ENCODE measurements at places on chromosomes 5 and 9. TPM values are rescaled to one million over a fixed set of nuclear protein-coding genes. Genes with fewer than 3 reads are reported as not detected.

DIAPH1 gene
- total RNA-seq: 218 TPM

GRCh38 chr9:93119953-93120845 is 13.9 kb downstream of the NINJ1 start:
- DNase-seq: peak; percentile 75

- DNase-seq: no peak
Measured at GRCh38 chr5:10420468-10420867, 21.2 kb upstream of the ROPN1L start.

DNA sequence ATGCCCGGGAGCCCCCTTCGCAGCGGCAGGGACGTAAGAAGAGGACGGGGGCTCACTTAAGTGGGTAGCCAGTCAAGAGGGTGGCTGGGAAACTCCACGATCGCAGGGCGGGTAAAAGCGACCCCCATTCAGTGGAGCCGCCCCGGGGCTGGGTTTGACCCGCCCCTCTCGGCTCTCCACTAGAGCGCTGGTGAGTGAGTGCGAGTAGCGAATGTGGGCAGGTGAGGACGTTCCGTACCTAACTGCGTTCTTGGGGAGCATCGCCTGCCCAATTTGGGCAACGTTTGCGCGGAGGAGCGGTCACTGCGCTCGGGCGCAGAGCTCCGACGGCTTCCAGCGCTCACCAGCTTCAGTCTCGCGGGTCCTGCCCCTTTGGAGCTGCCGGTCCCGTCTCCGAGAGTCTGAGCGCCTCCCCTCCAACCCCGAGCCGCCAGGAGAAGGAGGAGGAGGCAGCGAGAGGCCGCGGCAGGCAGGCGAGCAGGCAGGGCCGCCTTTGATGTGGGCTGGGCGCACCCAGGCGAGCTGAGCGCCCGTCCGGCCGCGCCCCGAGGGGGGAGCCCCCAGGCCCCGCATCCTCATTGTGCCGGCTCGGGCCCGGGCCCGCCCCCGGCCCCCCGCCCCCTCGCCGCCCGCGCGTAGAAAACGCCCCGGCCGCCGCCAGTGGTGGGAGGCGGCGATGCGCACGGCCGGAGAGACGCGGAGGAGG is at the start of gene FGF18:
TSS of gene FGF18 (plus strand) at position 666 of the 706 bp plus-strand sequence. CDS start 553 bp downstream, outside the sequence.
- peak; percentile 58 for DNase-seq

DNA sequence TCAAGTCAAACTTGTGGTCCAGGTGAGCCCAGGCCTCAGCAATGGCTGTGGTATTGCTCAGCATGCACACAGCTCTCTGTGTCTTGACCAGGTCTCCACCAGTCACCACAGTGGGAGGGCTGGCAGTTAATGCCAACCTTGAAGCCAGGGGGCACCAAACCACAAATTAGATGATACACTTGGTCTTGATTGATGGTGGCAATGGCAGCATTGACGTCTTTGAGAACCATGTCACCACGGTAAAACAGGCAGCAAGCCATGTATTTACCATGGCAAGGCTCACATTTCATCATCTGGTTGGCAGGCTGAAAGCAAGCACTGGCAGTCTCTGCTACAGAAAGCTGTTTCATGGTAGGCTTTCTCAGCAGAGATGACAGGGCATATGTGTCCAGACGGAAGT is 40.0 kb downstream of the NIM1K start:
- peak; percentile 49 for DNase-seq

DNA sequence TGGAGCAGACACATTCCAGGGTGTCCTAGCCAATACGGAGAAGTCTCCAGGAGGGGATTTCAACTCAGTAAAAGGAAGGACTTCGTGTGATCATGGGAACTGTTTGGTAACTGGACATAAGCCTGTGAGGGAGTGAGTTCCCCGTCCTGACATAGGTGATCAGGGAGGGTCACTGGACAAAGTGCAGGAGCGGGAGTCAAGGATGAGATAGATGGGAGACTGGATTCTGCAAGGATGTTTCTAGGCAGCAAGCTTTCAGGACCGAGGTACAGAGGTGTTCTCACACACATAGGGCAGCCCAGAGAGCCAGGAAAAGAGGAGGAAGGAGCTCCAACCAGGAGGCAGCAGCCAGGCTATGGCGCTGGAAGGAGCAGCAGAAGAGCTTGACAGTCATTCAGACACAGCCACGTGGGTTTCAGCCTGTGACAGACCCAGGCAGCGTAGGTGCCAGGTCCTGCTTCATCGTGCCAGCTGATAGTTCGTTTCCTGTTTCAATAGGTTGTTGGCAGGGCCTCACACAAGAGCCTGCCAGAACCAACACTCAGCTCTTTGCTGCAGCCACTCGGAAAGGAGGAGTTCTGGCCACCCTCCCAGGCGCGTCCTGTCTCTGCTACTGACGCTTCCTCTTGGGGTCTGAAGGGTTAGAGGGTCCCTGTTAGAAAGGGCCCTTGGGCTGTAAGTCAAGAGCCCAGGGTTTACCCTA is 84.1 kb downstream of the AMBP start:
- peak; percentile 46 for DNase-seq

DNA sequence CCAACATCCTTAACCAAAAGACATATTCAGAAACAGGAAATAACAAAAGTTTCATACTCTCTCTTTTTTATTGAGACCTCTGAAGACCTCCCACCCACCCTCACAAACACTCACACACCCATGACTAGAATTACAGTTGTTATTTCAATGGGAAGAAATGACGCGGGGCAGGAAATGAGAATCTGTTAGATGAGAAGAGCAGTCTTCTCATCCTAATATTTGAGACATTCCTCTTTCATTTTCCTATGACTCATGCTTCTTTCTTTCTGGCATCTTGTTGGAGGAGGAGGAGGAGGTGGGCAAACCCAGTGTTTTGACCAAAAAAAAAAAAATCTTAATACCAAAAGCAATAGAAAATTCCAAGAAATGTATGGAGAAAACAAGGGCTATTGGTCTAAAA is 179.5 kb upstream of the TARS1 start:
- DNase-seq: no peak

DNA sequence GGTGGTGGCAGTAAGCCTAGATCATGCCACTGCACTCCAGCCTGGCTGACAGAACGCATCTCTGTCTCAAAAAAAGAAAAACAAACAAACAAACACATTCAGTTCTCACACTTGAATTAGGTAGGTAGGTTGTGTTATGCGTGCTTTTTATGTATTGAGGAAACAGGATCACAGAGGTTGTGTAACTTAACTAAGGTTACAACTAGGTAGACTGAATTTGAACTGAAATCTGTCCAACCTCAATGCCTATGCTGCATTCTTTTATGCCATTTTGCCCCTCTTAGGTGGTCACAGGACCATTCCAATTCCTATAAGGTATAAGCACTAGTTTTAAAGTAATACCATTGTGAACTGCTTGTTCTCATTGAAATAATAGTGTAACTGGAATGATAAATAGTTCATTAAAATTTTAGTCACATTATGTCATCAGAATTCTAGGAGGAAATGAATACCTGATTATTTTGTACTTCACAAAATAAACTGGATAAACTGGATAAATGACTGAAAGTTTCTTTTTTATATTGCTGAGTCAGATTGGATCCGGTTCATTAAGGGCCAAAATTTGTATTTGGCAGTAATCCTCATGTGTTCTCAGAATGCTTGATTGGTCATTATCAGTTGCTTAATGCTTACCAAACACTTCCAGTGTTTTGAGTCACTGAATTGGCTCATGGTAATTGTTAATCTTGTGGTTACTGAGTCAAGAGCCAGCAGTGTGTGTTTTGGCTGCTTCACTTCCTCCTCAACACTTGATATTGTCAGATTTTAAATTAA is 7.1 kb downstream of the UBAP1 start:
- DNase-seq: peak; percentile 42

DNA sequence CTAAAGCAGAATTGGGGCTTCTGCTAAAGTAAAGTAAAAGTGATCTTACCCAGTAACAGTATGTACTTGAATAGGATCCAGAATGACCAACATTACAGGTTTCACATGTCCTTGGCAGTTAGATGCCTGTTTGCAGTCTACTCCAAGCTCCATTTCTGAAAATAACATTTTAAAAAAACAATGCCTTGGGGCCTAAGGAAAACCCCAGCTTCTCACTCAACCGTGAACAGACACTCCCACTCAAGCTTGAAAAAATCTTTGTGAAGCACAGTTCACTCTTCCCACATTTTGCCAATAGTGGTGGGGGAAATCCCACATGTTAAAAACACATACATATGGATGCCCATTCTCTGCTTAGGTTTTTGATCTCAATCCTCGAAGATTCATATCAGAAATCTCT is 304.1 kb downstream of the ARRDC3 start:
- no peak for DNase-seq

GRCh38 chr9:137945581-137945980 is 68.0 kb downstream of the CACNA1B start:
- DNase-seq: no peak

DNA sequence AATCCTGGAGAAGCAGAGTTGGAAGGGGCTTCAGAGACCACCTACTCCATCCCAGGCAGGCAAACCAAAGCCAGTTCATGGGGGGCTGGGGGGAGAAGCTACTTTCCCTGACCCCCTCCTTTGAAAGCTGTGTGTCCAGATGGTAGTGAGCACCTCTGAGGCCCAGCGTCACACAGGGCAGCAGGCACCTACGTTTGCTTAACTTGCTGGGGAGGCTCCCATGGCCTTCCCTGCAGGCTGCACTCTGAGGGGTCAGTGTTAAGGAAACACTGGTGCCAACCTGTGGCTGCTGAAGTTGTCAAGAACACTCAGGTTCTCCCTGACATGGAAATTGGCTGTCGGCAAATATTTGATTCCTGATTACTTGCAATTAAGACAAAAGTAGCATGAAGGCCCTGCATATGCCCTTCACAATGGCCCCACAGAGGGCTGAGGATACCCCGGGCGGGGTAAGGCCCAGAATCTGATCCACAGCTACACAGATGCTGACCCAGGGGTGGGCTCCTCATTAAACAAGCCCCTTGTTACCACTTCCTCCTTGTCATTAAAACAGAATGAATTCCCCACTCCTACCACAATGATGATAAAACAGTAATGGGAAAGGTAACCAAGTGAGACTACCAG is 208.5 kb downstream of the FSTL4 start:
- DNase-seq: no peak

GRCh38 chr5:174425964-174426290 is 298.5 kb upstream of the MSX2 start:
- no peak for DNase-seq

Data from activated CD8-positive, alpha-beta T cell treated with anti-CD3 and anti-CD28 coated beads for 36 hours (primary cell).